ENCODE measurements at places on chromosomes 7 and 10.

GRCh38 chr7:118264836-118265235 lies 40.3 kb downstream of the ANKRD7 start:
- DNase-seq: no peak

- DNase-seq: no peak
Observed at GRCh38 chr10:32041290-32042028, 14.8 kb downstream of the KIF5B start.

- DNase-seq: no peak
Observed at GRCh38 chr10:13120786-13121499, 21.0 kb downstream of the OPTN start.

GRCh38 chr7:6718124-6718523 lies 11.4 kb upstream of the ZNF12 start:
- DNase-seq: no peak

- no peak for DNase-seq
Observed at GRCh38 chr7:151045262-151045661, 3.1 kb upstream of the ASIC3 start.

DNA sequence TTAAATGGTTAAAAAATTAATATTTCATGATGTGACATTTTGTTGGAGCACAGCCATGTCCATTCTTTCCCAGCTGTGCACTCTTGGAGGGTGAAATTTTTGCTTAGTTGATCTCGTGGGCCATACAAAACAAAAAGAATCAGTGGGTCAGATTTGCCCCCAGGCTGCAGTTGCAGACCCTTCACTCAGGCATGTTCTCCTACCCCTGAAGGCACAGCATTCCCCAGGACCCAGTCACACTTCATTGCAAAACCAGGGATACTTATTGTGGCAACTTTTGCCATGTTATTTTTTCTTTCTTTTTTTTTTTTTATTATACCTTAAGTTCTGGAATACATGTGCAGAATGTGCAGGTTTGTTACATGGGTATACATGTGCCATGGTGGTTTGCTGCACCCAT lies 6.0 kb downstream of the TAS2R40 start:
- no peak for DNase-seq

DNA sequence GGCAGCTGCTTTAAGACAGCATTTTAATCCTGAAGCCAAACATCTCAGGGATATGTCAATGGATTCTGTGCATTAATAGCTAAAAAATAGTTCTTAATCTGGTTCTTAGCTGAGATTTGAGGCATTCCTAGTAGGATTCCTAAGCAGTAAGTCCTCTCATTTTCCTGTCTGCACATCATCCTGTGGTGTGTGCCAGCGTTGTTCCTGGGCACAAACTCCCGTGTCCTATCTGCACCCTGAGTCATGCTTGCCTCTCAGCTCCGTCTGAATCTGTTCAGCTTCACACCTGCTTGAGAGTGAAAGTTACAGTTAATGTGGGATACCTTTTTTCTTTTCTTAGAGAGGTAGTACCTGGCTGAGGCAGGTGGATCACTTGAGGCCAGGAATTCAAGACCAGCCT lies 19.5 kb downstream of the BAG3 start:
- no peak for DNase-seq

- no peak for DNase-seq
Observed at GRCh38 chr10:125171402-125172306, 11.3 kb upstream of the CTBP2 start.

- DNase-seq: no peak
Observed at GRCh38 chr7:6271060-6271658, 1.3 kb downstream of the CYTH3 start.

- no peak for DNase-seq
Observed at GRCh38 chr7:39130274-39130673, 152.6 kb downstream of the POU6F2 start.

DNA sequence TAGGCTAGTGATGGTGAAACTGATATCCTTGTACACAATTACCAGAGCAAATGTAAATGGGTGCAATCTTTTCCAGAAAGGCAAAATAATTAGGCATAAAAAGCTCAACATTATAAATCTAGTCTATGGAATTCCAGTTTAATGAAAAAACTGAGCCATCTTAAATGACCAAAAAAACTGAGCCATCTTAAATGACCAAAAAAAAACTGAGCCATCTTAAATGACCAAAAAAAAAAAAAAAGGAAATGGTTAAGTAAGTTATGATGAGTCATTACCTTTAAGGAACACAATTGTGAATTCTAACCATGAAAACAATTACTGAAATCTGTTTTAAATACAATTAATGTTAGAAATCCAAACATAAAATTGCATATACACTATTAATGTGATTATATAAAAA lies 25.3 kb downstream of the USP6NL start:
- no peak for DNase-seq

DNA sequence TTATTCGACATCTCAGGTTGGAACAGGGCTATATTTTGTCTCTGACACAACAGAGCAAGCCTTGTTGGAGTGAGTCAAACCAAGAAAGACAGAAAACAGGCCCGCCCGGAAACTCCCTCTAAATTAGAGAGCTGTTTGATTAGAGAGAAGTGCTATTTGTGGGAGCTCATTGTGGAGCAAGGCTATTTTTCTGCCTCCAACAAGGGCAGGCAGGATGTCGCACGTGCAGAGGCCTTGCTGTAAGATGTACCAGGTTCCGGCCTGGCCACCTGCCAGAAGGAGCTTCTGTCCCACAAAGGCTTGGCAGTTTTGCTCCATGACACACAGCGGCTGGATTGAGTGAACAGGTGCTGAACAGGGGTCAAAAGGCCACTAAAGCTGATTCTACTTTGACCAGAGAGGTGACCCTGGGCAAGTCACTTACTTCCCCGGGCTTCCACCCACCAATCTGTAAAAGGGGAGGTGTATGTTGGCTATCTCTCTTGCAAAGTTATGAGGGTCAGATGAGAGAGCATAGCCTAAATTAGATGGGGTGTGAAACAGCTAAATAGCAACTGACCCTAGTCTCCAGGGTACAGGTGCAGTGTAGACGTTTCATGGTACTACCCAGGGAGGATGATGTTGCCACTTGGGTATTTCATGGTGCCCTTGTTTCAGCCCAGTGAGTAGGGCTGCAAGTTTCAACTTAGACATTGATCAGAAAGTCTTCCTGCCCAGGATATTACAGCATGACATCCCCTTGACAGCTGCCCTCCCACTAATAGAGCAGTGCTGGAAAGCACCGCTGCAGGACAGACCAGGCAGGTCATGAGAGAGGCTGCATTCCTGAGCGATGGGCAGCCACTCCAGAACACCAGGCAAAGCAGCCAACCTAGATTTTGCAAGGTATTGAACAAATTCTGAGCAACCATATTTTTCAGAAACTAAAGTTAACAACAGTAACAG lies 62.0 kb downstream of the VSTM4 start:
- DNase-seq: no peak

DNA sequence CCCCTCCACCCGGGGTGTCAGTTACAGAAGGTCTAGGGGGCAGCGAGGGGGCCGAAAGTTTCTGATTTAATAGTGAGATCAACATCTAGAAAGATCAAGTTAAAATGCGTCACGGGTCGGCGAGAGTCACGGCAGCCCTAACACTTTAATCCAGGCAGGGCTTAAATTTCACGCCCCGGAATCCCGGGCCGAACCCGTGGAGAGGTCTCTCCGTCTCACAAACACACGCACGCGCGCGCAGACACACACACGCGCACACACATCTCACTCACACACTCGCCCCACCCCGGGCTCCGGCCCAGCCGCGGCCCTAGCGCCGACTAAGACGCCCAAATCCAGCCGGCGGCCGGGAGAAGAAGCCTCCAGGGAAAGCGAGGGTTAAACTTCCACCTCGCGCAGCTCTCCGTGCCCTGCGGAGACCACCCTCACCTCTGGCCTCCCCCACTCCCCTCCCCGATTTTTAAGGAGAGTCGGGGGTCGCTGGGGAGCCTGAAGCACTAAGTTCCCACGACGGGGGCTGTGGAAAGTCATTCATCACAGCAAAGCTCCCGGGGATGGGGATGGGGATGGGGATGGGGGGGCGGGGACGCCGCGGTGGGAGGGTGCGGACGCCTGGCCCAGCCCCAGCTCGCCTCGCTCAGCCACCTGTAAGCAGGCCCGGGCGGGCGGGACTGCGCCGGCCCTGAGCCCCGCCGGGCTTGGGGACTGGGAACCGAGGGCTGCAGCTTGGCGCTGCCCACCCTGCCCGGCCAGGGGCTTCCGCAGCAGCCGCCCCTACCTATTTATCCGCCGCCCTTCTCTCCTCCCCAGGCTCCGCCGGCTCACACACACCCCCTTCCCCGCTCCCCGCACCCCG lies 1.6 kb downstream of the PDGFA start:
- DNase-seq: peak; percentile 51

GRCh38 chr7:38817526-38817925 lies 91.5 kb downstream of the VPS41 start:
- DNase-seq: no peak

GRCh38 chr7:40595129-40595528 lies 460.3 kb downstream of the SUGCT start:
- no peak for DNase-seq

DNA sequence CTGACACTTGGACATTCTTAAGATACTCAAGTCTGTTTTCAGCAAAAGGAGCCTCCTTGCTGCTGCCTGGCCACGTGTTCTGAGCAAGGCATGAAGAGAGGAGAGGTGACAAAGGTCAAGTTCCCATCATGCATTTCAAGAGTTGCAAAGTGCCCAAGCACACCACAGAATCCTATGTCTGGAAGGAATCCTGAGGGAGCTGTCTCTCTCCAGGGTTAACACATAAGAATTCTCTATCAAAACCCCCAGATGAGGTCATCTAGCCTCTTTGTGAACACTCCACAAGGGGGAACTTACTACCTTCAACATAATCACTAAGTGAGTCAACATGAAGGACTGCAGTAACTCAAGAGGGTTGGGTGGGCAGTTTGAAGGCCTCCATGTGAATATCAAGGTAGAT lies 155.5 kb downstream of the RNF216 start:
- no peak for DNase-seq

DNA sequence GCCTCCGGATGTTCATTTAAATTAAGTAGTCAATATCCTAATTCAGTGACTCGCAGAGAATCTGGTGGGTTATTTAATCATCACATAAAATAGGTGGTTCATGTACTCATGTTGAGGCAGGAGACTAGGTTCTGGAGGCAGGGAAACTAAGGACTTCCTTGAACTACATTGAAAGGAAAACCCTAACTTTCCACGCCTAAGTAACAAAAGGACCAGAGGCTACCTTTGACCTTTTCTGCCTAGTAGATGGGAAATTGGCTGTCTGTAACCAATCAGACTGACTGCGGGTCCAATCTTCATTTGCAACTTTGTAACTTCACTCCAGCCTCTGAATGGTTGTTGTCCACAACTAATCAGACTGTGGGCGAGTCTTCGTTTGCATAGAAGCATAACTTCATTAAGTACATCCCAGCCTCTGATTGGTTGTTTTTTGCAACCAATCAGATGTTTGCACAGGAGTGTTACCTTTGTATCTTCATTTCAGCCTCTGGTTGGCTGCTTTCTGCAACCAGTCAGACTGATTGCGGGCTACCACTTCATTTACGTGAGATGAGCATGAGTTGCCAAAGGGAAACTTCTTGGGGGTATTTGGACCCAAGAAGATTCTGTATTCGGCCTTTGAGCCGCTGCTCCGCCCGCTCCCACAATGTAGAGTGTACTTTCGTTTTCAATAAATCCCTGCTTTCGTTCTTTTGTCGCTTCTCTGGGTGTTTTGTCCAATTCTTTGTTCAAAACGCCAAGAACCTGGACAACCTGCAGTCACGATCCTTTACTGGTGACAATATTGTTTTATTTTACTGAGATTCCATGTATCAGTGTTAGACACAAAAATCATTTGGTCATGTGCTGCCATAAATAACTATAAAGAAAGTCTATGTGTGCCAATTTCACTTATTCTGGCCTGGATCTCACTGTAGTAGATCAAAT lies 1.7 kb upstream of the ST7 start:
- no peak for DNase-seq

- DNase-seq: no peak
Observed at GRCh38 chr10:97291357-97292096, 910 bp downstream of the ARHGAP19 start.

GRCh38 chr7:71752171-71752935 lies 620.4 kb downstream of the GALNT17 start:
- no peak for DNase-seq

GRCh38 chr7:142615508-142615907 lies 133.8 kb upstream of the PRSS1 start:
- no peak for DNase-seq

- no peak for DNase-seq
Observed at GRCh38 chr10:51389415-51390321, 309.7 kb downstream of the CSTF2T start.

GRCh38 chr10:118965096-118965495 lies 64.4 kb upstream of the NANOS1 start:
- DNase-seq: no peak

DNA sequence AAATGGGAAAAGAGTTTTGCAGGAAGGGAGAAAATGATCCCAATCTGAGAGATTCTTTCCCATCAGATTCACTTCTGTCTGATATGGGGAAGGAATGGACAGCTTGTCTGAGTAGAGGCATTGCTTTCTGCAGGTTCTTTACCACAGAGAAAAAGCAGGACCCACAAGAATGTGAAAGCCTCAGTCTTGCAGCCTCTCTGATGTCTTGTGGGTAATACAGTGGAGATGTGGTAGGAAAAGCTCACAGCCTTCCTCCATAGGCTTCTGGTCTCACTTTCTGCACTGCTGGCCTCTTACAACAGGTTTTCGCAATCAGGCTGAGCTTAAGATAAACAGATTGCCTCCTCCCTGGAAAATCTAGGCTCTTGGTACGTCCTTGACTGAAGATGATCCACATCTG lies 551 bp downstream of the IFIT1 start:
- DNase-seq: no peak

DNA sequence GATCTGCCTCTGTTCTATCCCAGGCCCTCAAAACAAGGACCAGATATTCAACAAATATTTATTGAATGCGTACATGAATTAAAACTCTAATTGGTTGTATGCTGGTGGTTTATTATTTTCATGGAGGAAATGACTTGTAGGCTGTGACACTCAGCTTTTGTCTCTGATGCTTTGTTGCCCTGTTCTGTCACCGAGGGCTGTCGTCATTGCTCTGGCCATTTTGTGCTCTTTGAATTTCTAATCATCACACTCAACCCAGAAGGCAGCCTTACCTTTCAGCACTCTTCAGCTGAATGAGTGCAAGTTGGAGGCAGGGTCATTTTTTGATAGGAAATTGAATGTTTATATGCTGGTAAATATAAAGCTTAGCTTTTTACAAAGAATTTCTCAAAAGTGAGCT lies 14.5 kb downstream of the SRGN start:
- DNase-seq: no peak

- no peak for DNase-seq
Observed at GRCh38 chr7:20917603-20918002, 130.9 kb upstream of the SP8 start.

DNA sequence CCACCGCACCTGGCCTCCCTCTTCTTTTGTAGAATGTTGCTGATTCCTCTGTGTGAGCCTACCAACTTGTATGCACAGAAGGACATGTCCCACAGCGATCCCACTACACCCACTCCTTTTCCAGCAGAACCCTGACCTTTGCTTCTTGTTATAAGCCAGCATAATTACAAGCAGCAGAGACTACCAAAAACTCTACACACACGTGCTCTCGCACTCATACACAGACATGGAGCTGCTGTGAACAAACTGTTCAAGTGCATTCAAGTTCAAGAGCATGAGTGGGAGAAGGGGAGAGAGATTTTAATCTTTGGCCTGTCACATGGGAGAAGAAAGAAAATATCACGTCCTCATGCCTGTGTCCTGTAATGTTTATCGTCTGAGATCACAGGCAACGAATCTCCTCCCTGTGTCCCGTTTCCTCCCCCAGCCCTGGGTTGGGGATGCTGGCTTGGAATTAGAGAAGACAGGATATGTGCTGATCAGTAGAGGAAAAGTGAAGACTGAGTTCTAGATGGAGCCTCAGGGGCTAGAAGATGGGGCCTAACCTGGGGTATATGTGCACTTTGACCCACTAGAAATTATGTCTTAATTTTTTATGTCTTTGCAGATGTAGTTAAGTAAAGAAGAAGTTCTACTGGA lies 79.6 kb downstream of the NHLRC2 start:
- no peak for DNase-seq
